ENCODE measurements at places on chromosomes 16 and 17.

DNA sequence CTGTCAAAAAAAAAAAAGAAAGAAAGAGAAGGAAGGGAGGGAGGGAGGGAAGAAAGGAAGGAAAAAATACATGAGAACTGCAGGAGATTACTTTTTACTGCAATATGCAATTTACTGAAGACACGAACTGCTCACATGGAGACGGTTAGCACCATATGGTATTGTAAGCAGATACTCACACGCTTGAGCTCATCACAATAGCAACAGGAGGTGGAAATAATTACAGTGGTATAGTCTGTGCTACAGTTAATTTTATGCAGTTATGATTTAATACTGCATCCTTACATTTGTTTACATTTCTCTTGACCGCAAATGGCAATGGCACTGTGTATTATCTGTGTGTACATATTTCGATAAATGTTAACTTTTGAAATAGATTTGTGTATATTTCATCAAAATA is 21.4 kb upstream of the SLC46A1 start:
- DNase-seq = no peak

- no peak for DNase-seq
Observed at GRCh38 chr17:78144147-78144719, 2.0 kb upstream of the C17orf99 start.

DNA sequence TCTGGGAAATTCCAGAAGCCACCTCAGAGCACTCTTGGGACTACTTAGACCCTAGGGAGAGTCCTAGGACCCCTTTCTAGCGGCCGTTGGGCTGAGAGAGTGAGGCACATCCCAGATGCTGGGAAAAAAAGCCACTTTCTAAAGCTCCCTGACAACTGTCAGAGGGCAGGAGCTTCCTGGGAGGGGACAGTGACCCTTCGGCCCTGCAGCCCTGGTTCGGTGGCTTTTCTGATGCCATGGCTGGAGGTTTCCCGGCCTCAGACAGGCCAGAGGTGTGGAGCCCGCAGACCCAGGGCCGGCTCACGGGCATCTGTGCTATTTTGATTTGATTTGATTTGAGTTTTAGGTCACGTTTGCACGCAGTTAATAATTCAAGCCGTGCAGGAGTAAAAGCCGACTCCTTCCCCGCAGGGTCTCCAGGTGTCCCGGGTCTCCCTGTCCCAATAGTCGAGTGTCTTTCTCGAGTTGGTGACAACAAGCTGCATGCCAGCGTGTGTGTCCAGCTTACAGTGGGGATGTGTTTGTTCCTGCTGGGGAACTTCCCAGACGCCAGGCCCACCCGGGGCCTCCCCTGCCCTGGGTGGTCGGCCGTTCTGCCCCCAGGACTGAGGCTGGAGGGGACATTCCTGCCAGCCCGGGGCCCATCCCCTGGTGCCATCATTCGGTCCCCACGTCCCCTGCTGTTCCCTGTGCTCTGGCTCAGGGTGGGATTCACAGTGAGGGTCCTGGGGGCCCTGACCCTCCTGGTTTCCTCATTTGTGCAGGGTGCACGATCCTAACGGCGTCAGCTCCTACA is 1.0 kb upstream of the CBFA2T3 start:
- DNase-seq = no peak

- DNase-seq = no peak
Observed at GRCh38 chr16:83336603-83337002, 471.2 kb upstream of the HSBP1 start.

DNA sequence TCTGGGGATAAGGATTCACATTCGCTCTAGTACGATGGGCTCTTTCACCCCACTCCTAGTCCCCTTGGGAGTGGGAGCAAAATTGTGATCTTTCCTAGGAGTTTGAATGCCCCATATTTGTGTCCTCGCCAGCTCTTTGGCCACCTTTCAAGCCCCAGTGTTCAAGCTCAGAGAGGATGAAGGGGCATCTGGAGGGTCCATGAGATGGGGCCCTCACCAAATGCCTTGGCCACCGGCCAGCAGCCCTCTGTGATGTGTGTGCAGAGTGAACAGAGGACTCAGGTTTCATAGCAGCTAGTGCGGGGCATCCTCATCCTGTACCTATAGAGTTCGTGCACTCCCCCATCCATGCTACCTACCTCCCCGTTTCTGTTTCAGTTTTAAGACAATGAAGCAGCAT is 140.6 kb downstream of the RAB11FIP4 start:
- no peak for DNase-seq
